Right hindlimb (tissue), 1 donor: ENCODE measurements at places on chromosomes 6 and 20.

- no peak for DNase-seq
Measured at GRCh38 chr6:33279971-33280511, 3.1 kb downstream of the B3GALT4 start.

- no peak for DNase-seq
Measured at GRCh38 chr6:116741571-116741970, 23.9 kb downstream of the FAM162B start.

GRCh38 chr6:129248946-129249345 lies 366.0 kb downstream of the LAMA2 start:
- no peak for DNase-seq

- DNase-seq: peak; percentile 7
Measured at GRCh38 chr6:34525431-34526175, 30.5 kb downstream of the SPDEF start.

GRCh38 chr6:41122918-41123317 lies 31.2 kb downstream of the TREML1 start:
- DNase-seq: no peak

- no peak for DNase-seq
Measured at GRCh38 chr6:130724089-130724488, 103.1 kb upstream of the SMLR1 start.

- peak; percentile 88 for DNase-seq
Measured at GRCh38 chr20:63979557-63980316, at the start of gene SAMD10. SAMD10 (minus strand) TSS chr20:63979642; CDS start chr20:63979467, 175 bp downstream.

DNA sequence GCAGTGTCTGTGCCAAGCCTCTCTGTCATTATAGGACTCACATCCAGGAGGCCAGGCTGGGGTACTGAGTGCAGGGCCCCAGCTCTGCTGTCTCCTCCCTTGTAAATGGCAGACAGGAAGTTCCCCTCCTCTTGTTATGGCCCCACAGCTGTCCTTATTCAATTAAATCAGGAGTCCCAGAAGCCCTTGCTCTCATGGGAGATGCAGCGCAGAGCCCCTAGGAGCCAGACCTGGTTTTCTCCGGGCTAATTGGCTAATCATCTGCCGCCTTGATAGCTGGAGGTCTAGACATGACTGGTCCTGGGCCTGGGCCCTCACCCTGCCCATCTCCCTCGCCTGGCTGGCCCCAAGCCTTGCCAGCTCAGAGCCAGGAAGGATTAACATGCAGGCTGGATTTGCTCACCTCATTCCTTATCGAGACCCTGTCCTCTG lies 172.0 kb downstream of the VEGFA start:
- DNase-seq: no peak

DNA sequence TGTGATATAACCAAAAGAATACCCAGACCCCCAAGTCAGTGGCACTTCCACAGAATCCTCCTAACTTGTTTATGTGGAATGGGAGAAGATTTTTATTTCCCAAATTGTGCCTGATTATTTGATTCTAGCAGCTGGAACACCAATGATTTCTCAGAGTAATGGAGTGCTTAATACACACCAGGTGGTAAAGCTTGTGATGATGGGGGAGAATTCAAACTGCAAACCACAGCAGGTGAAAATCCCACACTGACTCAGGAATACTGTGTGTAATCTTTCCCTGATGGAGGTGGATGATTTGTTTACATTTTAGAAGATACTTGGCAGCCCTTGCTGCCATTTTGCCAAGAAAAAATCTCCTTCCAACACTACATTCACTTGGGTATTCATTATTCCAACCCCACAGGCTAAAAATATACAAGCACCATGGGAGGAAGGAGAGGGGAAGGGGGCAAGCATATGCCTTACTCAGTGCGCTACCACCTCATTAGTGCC lies 212.7 kb upstream of the PLN start:
- DNase-seq: no peak

- no peak for DNase-seq
Measured at GRCh38 chr6:13811627-13812358, 2.6 kb downstream of the MCUR1 start.

DNA sequence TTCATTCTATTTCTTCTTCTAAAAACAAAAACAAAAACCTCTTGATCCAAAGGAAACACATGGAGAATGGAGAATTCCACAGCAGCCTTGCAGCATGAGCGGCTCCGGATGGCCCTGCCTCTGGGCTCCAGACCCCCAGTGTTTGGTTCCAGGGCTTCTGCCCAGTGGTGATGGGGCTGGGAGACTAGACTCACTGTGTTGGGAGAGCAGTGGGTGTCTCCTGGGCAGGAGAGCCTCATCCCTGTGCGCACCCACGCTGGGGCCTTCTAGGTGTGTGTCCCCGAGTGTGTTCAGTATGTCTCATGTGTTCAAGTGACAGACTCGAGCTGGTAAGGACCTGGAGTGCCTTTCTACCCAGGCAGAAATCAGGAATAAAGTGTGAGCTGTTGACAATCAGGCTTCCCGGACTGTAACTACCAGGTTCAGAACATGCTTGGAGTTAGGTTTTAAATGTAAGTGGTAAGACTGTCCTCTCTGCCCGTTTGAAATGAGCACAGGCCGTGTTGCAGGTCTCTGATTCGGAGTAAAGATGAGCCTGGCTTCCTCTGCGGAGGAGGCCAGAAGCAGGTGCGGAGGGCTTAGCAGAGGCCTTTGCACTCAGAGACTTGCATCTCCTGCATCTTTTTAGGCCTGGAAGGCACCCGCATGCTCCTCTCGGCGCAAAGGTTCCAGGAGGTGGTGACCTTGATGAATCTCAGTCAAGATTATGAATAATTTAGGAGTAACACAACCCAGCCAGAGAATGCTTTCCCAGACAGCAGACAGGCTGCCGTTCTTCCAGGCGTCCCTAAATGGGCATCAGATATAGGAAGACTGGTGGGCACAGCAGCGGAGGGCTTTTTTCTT lies 253.6 kb downstream of the CDH26 start:
- no peak for DNase-seq

- no peak for DNase-seq
Measured at GRCh38 chr6:3500262-3501014, 43.6 kb upstream of the SLC22A23 start.

GRCh38 chr20:57478176-57478575 lies 46.8 kb downstream of the CTCFL start:
- DNase-seq: peak; percentile 11

GRCh38 chr6:121426686-121427085 lies 8.8 kb upstream of the GJA1 start:
- no peak for DNase-seq

DNA sequence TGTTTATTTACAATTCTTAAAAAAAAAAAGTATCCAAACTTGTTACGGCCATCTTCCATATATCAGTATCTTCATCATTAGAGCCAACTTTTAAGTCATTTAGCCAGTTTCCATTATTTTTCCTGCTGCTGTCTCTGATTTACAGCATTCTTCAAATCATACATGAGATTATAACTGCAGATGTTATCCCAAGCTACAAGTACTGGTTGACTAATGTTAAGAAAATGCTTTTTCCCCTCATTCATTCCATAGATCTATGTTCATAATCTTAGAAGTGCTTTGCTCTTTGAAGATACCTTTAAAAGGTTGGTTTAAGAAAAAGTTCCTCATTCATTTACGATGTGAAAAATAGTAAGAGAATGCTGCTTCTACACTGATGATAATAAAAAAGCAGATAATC lies 158.7 kb downstream of the RNGTT start:
- DNase-seq: no peak

- DNase-seq: peak; percentile 77
Measured at GRCh38 chr6:143700684-143701348, 23.1 kb downstream of the PHACTR2 start.

- DNase-seq: no peak
Measured at GRCh38 chr6:121573481-121573880, 138.0 kb downstream of the GJA1 start.

- DNase-seq: peak; percentile 84
Measured at GRCh38 chr20:17895641-17896171, 72.9 kb downstream of the SNX5 start.

DNA sequence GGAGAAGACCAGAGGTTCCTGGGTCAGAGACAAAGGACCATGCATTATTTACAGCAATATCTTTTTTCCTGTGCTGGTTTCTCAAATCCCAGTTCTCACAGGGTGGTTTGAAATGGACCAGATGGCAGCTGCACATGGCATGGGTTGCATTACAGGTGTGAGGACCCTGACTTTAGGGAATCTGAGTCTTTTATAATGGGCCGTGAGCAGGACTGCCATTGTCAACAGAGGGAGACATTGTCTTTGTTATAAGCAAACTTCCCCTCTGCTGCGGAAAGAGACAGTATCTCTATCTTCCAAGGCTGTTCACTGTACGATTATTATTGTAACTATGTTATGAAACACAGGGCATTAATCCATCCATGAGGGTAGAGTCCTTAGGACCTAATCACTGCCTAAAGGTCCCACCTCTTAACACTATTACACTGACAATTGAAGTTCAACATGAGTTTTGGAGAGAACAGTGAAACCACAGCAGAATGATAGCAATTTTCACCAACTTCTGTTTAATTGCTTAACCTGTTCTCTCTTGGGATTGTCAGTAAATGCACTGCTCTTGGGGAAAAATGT lies 156.1 kb upstream of the AGPAT4 start:
- no peak for DNase-seq

DNA sequence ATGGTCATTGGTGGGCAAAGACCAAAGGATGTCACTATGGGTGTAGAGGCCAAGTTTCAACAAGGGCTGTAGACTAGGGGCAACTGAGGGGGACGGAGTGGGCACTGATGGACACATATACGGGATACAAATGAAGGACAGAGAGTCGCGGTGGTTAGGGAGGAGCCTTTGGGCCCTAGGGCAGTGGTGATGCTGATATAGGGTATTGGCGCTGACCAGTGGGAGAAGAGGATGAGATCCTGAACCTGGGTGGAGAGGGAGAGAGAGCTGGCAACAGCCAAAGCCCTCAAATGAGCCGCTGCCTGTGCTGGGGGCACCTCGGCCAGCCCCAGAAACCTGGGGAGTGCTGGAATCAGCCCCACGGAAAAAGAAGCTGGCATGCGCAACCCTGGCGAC lies 1.6 kb downstream of the CDH22 start:
- no peak for DNase-seq

- no peak for DNase-seq
Measured at GRCh38 chr20:21358737-21359136, 38.6 kb downstream of the NKX2-4 start.

DNA sequence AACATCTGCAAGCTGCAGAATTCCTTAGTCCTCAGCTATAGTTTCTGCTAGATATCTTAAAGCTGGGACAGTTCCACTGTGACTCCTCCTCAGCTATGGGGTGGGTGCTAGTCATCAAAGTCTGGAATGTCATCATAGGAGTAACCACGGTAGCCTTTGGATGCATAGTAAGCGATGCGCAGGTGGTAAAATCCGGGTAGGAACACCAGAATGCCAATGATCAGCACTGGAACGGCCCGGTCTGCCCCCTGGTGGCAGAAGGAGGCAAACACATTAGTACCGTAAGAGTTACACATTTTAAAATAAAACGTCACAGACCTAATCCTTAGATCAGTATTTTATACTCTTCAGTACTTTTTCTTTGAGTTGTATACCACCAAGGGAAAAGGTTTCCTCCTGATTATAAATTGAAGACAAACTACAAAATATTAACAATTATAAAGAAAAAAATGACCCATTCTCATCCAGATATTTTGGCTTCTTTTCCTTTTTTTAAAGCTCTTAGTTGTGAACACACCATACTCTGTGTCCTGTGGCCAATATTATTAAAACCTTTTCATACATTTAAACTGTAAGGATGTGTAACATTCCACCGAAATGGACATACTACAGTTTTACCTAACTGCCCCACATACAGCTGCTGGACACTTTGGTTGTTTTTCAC lies 18.9 kb downstream of the PCNA start:
- peak; percentile 70 for DNase-seq

- DNase-seq: no peak
Measured at GRCh38 chr20:24634855-24635254, 165.4 kb downstream of the SYNDIG1 start.

- no peak for DNase-seq
Measured at GRCh38 chr20:46827718-46828458, 66.8 kb upstream of the EYA2 start.

GRCh38 chr6:7827142-7827541 lies 83.4 kb downstream of the TXNDC5 start:
- no peak for DNase-seq

DNA sequence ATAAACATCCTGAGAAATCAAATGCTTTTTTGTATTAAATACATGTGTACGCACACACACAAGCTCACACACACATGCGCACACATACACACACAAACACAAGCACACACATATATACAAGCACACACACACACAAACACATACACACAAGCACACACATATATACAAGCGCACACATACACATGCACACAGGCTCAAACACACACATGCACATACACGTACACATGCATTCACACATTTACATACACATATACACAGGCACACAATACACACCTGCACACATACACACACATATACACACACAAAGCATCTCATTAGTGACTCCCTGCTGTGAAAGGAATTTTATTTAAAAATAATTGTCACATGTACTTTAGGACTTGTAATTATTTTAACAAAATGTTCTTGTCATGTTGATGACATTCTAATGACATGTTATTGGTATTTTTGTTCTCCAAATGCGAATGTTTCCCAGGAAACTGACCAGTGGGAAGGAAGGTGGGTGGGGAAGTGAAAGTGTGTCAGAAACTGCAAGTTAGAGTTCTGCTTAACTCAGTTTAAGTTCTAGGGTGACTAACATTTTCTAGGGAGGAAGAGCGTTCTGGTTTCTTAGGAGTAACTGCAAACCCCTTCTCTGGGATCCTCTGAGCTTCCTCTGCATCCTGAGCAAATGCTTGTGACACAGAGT lies 113.9 kb upstream of the ZNF217 start:
- no peak for DNase-seq

DNA sequence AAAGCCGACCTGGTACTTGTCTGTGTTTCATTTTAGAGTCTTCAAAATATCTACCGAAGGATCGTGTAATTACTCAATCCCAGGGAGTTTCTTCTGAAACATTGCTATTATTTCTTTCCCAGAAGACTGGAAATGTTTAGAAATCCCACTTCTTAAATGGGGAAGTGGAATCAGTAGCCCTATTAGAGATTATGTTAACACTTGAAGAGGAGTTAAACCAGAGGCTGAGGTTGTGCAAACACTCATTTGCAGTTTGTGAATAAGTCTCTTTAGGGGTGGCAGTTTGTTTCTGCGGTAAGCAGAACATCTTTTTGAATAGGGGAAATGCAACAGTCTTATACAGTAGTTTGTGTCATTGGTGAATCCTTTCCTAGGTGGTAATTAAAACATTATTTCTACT lies 21.3 kb downstream of the DSP start:
- DNase-seq: no peak
